ENCODE measurements at places on chromosomes 16 and 17.

- DNase-seq = no peak
Observed at GRCh38 chr17:48003417-48004151, 32.7 kb downstream of the CDK5RAP3 start.

- no peak for DNase-seq
Observed at GRCh38 chr16:54651440-54652195, 279.0 kb upstream of the IRX5 start.

GRCh38 chr17:49748791-49749190, 15.1 kb downstream of the FAM117A start:
- no peak for DNase-seq

DNA sequence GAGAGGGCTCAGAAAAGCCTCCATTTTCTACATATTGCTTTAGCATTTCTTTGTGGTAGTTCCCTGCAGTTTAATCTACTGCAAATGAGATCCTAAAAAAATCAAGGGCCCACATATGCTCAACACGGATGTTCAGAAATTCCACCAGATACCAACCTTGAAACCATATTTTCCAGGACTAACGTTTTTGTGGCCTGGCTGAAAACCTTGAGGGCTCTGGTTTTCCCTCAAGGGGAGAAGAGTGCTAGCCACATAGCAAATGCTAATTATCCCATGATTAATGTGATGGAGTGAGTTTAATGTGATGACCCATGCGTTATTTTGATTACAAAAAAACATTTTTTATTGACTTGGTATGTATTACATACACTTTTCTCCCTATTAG, 68.9 kb downstream of the SNX11 start:
- DNase-seq = no peak

- DNase-seq = no peak
Observed at GRCh38 chr17:81336930-81337325, 41.8 kb upstream of the SLC38A10 start.

DNA sequence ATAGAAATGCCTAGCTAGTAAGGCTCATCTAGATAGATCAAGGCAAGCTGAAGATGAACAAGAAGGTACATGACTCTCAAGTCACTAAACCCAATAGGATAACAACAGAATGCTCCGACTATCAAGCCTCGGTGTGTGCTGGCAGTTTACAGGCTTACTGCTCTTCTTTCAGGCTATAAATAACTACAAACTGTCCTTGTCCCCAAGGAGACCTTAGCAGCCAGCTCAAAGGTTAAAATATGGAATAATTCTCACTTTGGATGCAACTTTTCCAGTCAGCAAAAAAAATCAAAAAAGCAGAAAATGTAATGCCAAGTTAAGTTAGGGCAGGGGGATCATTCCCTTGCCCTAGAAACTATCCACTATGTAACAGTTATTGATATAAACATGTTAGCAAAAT, 44.6 kb downstream of the SPOP start:
- DNase-seq = no peak

- DNase-seq = no peak
Observed at GRCh38 chr16:26857371-26857770, 209.4 kb upstream of the C16orf82 start.

- no peak for DNase-seq
Observed at GRCh38 chr16:50384500-50385135, 15.8 kb upstream of the BRD7 start.

- no peak for DNase-seq
Observed at GRCh38 chr17:67725807-67726206, 8.1 kb downstream of the NOL11 start.

- DNase-seq = no peak
Observed at GRCh38 chr16:60510941-60511340, 1525.3 kb downstream of the CDH8 start.

DNA sequence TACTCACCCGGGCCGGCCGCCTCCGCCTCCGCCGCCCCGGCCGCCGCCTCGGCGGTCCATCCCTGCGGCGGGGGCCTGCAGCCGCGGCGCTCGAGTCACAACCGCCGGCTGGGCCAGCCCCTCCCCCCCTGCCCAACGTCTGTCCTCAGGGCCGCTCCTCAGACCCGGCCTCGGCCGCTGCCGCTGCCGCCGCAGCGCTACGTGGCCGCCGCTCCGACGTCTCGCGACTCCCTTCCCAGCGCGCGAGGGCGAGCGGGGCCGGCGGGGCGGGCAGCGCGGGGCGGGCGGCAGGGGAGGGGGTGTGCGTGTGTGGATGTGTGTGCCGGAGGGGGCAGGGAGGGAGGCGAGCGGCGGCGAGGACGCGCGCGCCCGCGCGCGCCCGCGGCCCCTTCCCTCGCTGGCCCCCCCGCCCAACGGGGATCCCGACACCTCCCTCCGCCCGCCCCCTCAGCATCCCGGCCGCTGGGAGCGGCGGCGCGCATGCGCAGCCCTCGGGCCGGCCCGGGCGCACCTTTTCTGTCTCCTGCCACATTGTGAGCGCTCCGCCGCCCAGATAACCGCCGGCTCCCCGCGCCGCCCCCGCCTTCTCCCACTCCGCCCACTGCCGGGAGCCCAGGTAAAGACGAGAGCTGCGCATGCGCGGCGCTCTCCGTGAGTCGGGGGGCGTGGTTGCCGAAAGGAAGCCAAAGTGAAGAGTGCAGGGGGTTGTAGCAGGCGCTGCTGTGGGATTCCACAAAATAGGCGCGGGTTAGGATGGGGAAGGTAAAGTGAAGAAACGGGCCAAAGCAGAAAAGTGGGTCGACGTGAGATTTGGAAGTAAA, at the start of gene ZNF652:
TSS of gene ZNF652 (minus strand) at position 349 of the 821 bp plus-strand sequence. CDS start 44,525 bp downstream, outside the sequence.
- DNase-seq = no peak

DNA sequence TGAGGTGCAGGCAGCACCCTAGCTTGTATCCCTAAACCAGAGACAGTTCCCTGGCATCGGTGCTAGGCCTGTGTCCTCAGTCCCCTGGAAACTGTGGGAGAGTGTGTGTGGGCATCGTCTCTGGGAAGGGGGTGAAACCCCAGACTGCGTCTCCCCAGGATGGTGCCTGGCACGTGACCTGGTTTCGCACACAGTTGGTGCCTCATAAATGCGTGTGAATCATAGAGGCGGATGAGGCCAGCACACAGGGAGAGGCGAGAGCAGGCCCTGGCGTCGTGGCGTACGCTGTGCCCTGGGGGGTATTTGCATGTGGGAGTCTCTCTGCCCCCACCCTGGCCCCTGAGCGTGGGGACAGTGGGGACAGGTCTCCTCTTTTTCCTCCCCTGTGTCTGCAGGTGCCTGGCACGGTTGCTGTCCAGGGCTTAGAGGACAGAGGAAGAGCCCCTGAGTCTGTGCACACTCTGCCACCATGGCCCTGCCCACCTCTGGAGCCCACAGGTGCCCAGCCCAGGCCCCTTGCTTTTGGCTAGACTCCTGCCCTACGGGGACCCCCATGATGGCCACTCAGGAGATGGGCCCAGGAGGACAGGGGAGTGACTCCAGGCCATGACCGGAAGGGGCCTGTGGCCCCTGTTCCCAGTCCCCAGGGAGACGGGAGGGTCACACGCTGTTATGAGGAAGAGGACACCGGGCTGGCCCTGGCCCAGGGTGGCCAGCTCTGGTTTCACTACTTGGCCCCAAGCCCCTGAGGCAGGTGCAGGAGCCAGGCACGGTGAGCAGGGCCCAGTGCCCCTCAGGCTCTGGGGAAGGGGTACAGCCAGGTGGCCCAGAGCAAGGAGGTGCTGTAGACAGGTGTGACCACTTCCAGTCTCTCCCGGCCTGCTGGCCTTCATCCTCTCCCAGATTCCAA, 1.3 kb upstream of the FSCN2 start:
- no peak for DNase-seq

DNA sequence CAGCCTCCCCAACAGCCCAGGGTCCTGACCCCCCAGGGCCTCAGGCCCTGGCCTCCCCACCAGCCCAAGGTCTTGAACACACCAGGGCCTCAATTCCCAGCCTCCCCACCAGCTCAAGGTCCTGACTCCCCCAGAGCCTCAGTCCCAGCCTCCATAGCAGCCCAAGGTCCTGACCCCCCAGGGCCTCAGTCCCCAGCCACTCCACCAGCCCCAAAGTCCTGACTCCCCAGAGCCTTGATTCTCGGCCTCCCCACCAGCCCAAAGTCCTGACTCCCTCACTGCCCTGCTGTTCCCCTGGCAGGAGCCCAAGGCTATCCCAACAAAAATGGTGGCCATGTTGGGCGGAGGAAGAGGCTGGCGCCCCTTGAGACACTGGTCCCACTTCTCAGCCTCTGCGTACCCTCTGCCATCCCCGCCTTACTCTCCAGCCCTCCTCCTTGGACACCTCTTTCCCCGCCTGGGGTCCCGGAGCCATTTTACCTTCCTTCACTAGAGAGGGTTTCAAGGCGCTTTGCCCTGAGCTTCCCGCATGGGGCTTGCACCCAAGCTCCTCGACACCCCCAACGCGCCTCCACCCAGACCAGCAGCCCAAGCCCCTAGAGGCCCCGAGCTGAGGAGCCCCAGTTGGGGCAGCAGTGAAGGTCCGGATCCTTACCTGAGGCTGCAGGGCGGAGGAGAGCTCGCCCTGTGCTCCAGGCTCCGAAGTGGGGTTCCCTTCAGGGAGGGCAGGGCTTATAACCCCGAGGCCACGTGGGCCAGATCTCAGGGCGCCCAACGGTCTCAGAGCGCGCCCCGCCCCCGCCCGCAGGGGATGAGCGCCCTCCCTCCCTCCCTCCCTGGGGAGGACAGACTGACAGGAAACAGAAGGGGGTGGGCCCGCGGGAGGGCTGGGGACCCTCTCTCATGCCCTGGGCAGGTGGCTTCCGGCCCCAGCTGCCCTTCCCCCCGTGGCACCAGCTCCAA, 3.5 kb upstream of the TSPOAP1 start:
- no peak for DNase-seq

DNA sequence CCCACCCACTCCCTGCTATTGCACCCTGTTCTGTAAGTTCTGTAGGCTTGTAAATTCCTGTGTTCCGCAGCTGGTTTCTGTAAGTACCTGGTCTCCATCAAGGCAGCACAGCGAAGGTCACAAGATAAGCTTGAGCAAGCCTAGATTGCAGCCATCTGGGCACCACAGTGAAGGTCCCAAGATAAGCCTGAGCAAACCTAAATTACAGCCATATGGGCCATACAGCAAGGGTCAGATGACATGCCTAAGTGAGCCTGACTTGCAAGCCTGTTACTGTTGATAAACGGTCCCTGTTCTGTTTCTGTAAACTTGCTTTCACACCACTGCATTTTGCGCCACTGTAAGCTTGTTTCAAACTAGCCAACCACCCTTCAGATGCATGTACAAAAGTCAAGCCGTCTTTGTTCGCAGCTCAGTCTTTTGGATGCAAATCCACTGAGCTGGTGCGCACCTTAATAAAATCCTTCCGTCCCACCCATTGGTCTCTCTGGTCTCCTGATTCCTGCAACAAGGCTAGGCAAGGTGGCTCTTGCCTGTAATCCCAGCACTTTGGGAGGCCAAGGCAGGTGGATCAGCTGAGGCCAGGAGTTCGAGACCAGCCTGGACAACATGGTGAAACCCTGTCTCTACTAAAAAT, 42.6 kb upstream of the ATF7IP2 start:
- DNase-seq = no peak

- DNase-seq = no peak
Observed at GRCh38 chr16:89290887-89291286, 73.4 kb downstream of the ZNF778 start.

DNA sequence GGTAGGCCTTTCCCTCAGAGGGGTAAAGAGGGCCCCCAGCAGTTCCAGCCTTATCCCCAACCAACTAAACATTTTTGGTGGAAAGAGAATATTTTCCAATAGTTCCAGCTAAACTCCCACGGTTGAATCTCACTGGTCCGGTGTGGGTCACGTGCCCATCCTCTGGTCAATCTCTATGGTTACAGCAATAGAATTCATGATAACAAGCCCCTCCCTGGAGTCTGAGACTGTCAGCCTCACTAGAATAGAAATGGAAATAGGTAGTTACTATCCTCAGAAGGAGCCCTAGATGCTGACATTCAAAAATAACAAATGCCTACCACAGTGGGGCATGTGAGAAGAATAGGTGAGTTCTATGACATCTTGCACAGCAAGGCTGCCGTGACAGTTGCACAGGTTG, 37.5 kb upstream of the LITAF start:
- no peak for DNase-seq

- DNase-seq = no peak
Observed at GRCh38 chr16:86117756-86118155, 218.8 kb downstream of the IRF8 start.

DNA sequence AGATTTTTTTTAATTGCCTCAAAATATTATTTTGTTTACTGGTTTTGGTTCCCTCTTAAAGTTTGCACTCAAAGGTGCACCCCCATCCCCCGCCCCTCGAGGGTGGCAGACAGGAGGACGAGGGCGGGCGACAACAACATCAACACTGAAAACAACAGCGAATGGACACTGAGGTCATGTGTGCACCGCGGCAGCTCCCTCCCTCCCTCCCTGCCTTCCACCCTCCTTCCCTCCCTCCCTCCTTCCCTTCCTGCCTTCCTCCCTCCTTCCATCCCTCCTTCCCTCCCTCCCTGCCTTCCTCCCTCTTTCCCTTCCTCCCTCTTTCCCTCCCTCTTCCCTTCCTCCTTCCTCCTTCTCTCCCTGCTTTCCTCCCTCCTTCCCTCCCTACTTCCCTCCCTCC, 1.5 kb upstream of the OSGIN1 start:
- DNase-seq = no peak

DNA sequence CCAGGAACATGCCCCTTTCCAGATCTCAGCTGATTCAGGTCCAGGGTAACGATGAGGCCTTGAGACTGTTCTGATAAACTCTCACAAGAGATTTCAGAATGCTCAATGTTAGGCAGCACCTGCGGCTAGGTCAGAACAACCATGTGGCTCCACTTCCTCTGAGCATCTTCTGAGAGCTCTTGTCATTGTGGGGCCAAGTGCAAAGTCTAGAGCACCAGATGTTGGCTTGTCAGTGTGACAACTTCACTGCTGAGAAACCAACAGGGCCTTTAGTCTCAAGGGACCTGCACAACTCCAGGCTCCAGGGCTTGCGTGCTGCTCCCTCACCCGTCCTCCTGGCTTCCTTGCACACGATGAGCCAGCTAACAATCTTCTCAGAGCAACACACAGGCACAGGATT, 29.0 kb downstream of the FCSK start:
- DNase-seq = no peak

GRCh38 chr17:50461550-50462132, 7.0 kb downstream of the CHAD start:
- no peak for DNase-seq

- DNase-seq = no peak
Observed at GRCh38 chr17:40528692-40529417, 27.4 kb upstream of the TNS4 start.

GRCh38 chr16:53771655-53772497, 67.9 kb downstream of the FTO start:
- DNase-seq = no peak

GRCh38 chr16:56551796-56552738, 12.8 kb upstream of the MT4 start:
- no peak for DNase-seq

- DNase-seq = no peak
Observed at GRCh38 chr16:79261481-79261940, 339.0 kb downstream of the MAF start.

DNA sequence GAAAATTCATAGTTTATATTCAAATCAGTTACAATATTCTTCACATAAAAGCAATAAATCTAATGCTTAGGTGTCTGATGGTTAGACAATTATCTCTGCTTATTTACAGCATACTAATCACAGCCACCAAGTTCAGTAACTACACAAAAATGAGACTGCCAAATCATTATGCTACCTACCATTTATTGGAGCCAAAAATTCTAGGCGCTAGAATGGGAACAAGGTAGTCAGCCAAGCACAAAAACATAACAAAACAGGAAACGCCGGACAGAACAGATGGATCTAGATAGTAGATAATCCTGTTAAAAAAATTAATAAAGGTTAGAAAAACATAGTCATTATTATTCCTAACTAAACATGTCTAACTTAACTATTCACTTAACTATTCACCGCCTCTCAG, 3.6 kb downstream of the ARL6IP1 start:
- no peak for DNase-seq

GRCh38 chr17:41666237-41666641, 22.4 kb upstream of the EIF1 start:
- DNase-seq = no peak

All from HFF-Myc (cell line).